ENCODE measurements at places on chromosomes 7 and 10.

DNA sequence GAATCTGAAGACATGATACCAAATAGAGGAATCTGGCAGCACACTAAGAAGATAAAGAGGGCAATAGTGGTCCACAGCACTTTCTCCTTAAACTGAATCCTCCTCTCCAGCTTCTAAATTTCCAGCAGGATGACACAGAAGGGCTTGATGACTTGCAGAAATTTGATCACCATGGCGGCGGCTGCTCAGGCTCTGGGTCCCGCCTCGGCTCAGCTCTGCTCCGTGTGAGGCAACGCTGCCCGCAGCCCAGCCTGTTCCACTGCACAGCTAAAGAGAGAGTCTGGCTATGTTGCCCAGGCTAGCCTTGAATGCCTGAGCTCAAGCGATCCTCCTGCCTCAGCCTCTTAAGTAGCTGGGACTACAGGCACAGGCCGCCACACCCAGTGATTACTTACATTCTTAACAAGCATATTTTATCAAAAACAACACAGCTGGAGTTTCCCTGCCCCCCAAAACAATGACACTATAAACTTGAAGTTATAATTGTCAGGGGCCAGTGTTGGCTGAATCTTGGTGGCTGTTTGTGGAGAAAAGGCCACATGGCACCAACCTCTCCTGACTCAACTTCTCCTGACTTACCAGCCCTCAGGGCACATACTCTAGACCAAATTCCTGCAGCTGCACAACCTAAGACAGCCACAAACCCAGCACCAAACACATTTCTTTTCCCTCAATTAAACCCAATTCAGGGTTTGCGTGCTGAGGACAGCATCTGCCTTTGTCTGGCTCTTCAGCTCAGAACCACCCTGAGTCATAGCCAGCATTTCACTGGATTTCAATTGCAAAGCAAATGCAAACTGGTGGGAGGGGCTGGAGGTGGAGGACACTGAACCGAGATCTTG lies 11.6 kb upstream of the TNPO3 start:
- no peaks in the 10 kb centered on the region for H3K36me3 ChIP-seq
- no peaks in the 10 kb centered on the region for H3K4me1 ChIP-seq
- DNase-seq = no peak
- no peak overlapping the region for H3K4me3 ChIP-seq
- H3K27me3 ChIP-seq = no peaks in the 10 kb centered on the region

- no peaks in the 10 kb centered on the region for H3K36me3 ChIP-seq
- no peak overlapping the region for H3K27ac ChIP-seq
- H3K4me3 ChIP-seq = no peak overlapping the region
- no peaks in the 10 kb centered on the region for H3K27me3 ChIP-seq
- no peaks in the 10 kb centered on the region for H3K4me1 ChIP-seq
- DNase-seq = no peak
Measured at GRCh38 chr10:86206240-86206579, 160.4 kb downstream of the GRID1 start.

GRCh38 chr10:11153245-11153644 lies 135.6 kb downstream of the CELF2 start:
- H3K27me3 ChIP-seq = no peaks in the 10 kb centered on the region
- no peak overlapping the region for H3K4me3 ChIP-seq
- no peaks in the 10 kb centered on the region for H3K36me3 ChIP-seq
- no peak overlapping the region for H3K27ac ChIP-seq

DNA sequence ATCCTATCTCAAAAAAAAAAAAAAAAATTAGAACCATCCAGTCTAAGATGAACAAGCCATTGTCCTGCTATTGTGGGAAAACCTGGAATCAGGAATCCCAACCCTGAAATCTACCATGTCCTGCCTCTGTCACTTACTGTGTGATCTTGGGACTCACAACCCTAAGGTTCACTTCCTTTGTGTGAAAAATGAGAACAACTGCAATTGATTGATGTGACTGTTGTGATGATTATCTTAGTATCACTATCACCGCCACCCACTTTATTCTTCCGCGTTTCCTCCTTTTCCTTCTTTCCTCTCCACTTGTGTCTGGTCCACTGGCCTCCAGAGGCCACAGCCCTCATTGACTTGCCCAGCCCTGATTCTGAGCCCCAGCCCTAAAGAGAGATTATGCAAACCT lies 12.6 kb upstream of the PRTFDC1 start:
- H3K4me1 ChIP-seq = no peaks in the 10 kb centered on the region
- no peak overlapping the region for H3K27ac ChIP-seq
- H3K4me3 ChIP-seq = no peak overlapping the region
- no peak for DNase-seq
- no peaks in the 10 kb centered on the region for H3K36me3 ChIP-seq
- no peaks in the 10 kb centered on the region for H3K27me3 ChIP-seq

- no peaks in the 10 kb centered on the region for H3K36me3 ChIP-seq
- H3K4me1 ChIP-seq = no peaks in the 10 kb centered on the region
- DNase-seq = no peak
- no peaks in the 10 kb centered on the region for H3K27me3 ChIP-seq
- H3K4me3 ChIP-seq = no peak overlapping the region
- no peak overlapping the region for H3K27ac ChIP-seq
Measured at GRCh38 chr10:131579251-131580071, 267.9 kb upstream of the TCERG1L start.
